Left colon (tissue), 2 donors: ENCODE measurements at places on chromosomes 6 and 20.

GRCh38 chr6:75926293-75927168 lies 145.9 kb downstream of the IMPG1 start:
- no peak for DNase-seq

- peak; percentile 50 for DNase-seq
Observed at GRCh38 chr20:45467861-45468260, 1.7 kb upstream of the WFDC2 start.

- no peak for DNase-seq
Observed at GRCh38 chr6:1599469-1599868, 10.2 kb upstream of the FOXC1 start.

DNA sequence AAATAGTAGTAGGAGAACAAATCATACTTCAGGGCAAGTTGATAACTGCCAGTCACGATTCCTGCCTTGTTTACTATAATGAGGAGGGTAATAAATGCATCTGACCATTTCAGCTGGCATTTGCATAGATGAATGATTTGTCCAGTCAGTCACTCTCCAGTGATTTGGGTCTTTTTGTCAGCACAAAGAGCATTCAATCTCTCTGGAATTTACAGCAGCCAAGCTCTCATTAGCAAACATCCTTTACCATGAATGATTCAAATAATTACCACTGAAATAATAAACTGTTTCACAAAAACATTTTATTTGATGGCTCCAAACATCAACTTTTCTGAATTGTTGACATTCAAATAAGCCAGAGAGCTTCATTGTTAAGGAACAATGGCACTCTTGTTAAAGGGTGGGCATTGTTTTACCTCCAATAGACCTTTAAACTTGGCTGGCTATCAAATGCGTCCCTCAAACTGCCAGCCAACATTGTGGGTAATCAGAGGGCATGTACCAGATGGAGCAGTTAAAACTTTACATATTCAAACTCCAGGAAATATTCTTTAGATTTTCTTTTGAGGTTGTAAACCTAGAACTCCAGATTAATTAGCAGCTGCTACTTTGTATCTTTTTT lies 30.0 kb upstream of the FBXL4 start:
- DNase-seq = no peak

GRCh38 chr6:30116724-30117123 lies 3.8 kb upstream of the TRIM31 start:
- no peak for DNase-seq

DNA sequence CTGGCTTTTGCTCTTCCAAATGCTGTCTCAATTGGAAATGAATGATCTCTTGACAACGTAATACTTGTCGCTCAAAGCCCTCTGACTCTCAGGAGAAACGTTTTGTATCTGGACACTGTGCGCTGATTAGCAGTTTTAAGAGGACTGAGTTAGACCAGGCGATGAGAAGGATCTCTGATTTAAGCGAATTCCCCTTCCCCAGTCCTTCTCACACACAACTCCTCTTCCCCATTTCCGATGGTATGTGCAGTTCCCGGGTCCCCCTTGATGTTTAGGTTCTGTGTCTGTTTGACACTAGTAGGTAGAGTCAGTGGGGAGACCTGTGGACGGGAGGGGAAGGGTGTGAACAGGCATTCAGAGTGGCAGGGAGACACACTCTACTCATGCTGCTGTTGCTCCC lies 2.5 kb downstream of the ZDHHC14 start:
- no peak for DNase-seq

DNA sequence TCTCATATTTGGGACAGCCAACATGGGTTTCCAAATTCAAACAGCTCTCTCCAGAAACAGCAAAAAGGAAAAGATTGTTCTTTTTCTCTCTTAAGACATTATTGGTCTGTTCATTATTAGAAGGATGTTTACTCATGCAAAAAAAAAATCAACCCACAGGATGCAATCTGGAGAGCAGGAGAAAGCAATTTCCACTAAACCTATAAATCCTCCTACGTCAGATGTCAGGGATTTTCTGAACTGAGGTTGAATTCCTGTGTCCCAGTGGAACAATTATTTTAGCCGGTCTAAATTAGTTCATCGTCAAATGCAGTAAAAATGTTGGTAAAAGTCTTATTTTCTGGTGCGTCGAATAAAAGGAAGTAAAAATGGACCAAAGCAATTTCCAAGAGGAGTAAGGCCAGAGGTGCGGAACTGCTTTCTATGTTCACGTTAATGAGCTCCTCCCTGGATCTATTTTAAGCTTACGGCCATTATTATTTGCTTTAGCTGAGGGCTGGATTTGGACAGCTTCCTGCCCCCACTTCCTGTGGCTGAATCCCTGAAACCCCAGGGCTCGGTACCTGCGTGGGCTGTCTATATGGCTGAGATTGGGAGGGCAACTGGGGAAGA lies at the start of gene GABRR1:
GABRR1 (minus strand) TSS at position 60 of the 612 bp plus-strand sequence; CDS start at position 24, 36 bp downstream.
- no peak for DNase-seq

DNA sequence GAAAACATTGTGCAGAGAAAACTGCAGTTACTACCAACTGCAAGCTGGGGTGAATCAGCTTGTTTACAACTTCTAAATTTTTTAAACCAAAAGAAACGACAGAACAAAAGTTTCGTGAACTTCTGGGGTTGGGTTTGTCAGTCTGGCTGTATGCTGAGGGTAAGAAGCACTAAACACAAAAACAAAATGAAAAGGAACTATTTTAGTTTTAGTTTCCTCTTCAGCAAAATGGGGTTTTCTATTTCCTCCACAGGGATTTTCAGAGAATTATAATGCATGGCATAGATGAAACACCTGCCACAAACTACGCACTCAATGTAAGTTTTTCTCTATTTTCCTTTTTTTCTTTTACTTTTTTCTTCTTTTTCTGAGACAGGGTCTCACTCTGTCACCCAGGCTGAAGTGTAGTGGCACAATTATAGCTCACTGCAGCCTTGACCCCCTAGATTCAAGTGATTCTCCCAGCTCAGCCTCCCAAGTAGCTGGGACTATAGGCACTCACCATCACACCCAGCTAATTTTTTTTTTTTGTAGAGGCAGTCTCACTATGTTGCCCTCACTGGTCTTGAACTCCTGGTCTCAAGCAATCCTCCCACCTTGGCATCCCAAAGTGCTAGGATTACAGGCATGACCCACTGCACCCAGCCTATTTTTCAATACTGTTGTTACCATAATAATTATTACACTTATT lies 40.6 kb downstream of the CGA start:
- no peak for DNase-seq

DNA sequence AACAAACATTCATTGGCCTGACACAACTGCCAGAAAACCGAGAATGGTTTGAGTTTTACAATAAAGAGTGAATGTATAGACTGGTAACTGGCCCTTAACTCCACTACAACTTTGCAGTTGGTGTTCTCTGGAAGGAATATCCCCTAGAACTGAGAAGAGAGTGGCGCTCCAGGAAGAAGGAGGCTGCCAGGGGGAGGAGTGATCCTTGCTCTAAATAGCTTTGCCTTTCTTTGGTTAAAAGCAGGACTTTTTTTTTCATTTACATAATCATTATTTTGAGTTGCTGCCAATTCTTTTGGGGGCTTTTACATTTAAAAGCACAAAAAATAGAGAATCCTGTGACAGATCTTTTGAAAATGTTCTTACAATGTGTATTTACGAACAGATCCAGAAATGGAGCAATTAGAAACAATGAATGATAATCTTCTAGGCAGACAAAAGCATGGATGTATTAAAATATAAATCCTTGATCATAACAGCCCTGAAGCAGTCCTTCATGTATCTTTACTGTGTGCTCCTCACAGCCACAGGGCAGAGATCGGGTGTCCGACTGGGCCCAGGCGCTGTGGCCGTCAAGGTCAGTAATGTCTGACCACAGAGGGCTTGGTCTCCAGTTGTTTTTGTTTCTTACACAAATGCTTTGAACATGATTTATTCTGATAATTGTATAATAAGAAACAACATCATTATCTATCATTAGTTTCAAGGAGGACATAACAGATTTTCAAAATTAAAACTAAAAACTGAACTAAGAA lies 612.2 kb downstream of the HDGFL1 start:
- no peak for DNase-seq

- DNase-seq = no peak
Observed at GRCh38 chr6:128368213-128368944, 152.0 kb downstream of the PTPRK start.

GRCh38 chr6:148493424-148493823 lies 150.8 kb downstream of the SASH1 start:
- no peak for DNase-seq

DNA sequence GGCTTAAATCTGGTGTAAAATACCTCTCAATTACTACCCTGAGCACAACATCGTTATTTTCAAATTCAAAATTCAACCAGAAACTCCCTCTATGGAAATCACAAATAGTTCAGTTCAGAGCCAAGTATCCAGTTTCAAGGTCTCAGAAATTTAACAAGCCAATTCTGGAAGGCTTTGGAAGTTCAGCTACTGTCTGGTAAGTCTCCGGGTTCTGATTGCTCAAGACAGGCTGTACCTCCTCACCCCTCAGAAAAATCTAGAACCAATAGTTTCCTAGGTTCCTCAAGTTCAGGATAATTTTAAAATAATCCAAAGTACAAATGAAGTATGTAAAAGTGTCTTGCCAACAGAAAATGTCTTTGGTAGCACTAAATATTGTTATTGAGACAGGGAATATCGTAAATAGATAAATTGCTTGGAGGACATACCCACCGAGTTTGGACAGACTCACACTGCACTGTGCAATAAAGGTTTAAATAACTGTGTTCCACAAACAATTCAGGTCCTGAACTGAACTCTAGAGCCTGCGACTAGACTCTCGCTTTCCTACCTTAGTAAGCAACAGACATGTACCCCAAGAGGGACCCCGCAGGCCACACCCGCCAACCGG lies 729 bp downstream of the ATG5 start:
- DNase-seq = no peak

DNA sequence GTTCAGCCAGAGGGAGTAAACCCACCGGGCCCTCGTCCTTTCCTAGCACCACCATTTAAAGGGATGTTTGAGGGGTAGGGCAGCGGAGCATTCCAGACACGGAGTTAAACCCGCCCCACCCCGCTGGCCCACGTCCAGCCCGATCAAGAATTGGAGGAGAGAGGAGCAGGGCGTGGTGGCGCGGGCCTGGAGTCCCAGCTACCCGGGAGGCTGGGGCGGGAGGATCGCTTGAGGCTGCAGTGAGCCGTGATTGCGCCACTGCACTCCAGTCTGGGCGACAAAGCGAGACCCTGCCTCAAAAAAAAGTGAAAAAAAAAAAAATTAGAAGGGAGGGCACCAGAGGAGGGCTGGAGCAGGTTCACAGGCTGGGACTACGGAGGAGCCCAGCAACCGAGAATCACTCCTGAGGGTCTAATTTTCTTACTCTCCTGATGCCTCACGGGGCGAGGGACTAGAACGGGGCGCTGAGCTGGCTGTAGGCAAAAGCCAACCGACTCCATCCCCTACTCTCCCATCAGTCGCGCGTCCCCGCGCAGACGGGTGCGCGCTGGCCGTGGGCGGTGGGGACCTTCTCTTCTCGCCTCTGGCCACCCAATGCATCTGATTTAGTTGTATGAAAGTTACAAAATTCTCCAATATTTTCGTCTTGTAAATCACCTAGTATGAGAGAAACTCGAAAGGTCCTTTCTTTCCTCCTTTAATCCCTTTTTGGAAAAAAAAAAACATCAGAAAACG lies 6.1 kb upstream of the HSPA1B start:
- DNase-seq = peak; percentile 96

DNA sequence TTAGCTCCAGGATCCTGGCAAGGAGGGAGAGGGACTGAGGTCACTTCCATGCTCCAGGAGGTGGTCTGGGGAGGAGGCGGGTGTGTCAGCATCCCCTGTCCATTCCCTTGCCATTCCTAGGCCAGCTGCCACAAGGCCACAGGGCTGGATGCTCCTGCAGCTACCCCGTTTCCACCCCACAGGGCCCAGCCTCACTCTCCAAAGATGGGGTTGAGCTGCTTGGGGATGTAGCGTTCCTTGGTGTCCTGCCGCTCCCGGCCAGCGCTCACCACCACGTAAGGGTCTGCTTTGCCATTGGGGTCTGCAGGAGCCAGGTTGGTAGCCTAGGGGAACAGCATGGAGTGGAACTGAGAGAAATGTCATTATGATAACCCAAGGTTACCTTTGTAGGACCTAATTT lies 23.0 kb downstream of the ERGIC3 start:
- no peak for DNase-seq

DNA sequence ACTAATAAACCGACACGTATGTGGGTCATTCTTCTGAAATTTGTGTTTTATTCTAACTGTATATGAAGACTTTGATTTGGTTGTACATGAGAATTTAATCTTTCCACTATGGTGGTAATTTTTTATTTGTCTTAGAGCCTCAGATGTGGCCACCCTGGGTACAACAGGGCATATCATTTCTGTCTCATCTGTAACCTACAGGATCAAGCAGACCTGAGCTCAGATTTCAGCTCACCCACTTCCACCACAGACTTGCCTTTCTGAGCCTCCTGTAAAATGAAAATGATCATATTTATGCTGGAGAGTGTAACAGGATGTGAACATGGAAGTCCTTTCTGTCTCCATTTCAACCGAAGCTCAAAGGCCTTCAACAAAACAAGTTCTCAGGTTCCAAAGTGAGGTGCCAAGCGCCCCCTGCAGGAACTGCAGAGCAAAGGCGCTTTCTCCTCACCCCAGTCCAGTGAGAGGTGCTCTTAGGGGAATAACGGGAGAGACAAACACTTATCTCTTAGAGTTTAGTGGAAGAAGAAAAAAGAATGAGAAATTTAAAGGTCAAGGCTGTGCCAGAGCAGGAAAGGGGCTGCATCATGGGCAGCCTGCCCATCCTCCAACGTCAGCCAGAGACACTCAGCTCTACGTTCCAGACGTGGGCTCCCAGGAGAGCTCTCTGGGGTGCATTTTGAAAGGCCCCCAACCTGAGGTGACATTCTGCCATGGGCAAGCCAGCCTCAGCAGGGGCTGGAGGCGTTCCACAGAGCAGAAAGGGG lies 23.0 kb upstream of the CD24 start:
- DNase-seq = no peak

DNA sequence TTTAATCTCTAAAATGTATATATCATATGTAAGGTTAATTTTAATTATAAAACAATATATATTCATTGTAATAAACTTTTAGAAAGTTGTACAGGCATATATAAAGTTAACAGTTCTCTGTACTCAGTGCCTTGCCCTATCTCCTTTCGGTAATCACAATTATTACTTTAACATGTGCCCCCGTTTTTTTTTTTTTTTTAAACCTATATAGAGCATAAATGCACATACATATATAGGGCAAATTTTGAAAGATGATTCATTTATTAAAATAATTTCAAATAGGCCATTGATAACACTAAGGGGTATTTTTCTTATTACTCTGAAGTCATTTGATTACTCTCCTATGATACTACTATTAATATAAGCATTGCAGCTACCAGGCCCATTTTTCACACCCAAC lies 1.9 kb downstream of the ASF1A start:
- DNase-seq = no peak

DNA sequence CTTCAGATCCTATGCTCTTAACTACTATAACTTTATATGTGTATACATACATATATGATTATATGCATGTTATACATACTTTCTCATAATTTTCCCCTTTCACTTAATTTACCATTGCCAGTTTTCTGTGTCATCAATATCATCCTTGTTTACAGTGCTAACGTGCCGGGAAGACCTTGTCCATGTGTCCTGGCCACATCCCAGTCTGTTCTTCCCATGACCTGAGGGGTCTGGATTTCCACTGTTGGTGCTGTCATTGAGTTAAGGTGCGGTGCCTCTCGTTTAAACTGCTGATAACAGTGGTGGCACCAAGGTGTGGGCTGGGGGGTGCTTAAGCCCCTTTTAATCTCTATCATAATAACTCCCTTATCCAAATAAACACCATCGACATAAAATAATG lies 8.5 kb upstream of the SDCBP2 start:
- no peak for DNase-seq

- DNase-seq = peak; percentile 73
Observed at GRCh38 chr6:144064402-144065212, 30.8 kb downstream of the SF3B5 start.
